ENCODE measurements at places on chromosomes 5 and 9. TPM values are rescaled to one million over a fixed set of nuclear protein-coding genes. Genes with fewer than 3 reads are reported as not detected.

The SNCAIP gene
- 73.6 TPM for total RNA-seq

The PCDHGA6 gene
- total RNA-seq: 29.1 TPM

The ADGRD2 gene
- total RNA-seq: not detected

The TMEM8B gene
- total RNA-seq: 12.5 TPM

The PCDHB6 gene
- 5.6 TPM for total RNA-seq

The STKLD1 gene
- total RNA-seq: 1.6 TPM

The OR1Q1 gene
- not detected for total RNA-seq

The PDE4D gene
- total RNA-seq: 245 TPM

The TOR4A gene
- total RNA-seq: 0.31 TPM

The IFNB1 gene
- not detected for total RNA-seq

The DMRT3 gene
- total RNA-seq: not detected

Data from parietal lobe (tissue), 2 donors.